ENCODE measurements at places on chromosomes 11 and 22.

GRCh38 chr11:32939866-32940265 is 47.3 kb downstream of the QSER1 start:
- DNase-seq: no peak

GRCh38 chr11:19380375-19380774 is 139.6 kb upstream of the E2F8 start:
- peak; percentile 90 for DNase-seq

DNA sequence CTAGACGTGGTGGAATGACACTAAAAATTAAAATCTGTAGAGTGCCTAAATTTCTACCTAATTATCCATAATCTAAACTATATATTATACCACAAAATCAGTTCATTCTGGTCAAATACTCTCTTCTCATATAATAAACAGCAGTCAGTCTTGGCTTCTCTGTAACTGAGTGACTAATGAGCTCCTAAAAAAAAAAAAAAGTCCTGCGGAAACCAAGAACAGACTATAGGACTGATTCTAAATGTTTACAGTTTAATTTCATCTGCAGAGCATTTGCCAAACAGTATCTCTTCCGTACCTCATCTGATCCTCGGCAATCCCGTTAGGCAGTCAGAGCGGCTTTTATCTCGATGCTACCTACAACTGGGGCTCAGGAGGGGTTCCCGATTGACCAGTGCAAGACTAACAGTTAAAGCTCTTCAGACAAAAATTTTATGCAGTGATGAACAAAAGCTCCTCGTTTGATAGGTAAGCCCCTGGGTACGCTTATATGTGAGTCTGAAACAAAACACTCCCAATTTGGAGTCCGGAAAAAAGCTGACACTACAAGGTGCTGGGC is 686 bp downstream of the KIF18A start:
- peak; percentile 21 for DNase-seq

GRCh38 chr11:103544874-103545273 is 435.6 kb downstream of the DYNC2H1 start:
- DNase-seq: no peak

DNA sequence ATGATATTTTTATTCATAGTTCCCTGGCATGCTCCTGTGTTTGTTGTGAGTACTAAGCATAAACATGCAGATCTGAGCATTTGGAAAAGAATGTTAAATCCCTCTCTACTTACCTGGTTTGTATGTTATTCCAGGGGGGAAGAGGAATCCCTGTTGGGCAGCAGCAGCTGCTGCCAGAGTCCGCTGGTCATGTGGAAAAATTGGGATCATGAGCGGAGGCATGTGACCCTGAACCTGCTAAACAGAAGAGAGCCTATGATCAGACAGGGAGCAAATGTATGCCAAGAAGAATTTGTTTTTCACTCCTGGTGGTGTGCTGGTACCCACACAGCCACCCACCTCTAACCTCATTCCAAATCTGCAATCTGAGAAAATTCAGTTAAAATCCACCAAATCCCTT is 244.7 kb downstream of the SOX6 start:
- no peak for DNase-seq

GRCh38 chr22:45878051-45878781 is 98.7 kb downstream of the WNT7B start:
- no peak for DNase-seq

DNA sequence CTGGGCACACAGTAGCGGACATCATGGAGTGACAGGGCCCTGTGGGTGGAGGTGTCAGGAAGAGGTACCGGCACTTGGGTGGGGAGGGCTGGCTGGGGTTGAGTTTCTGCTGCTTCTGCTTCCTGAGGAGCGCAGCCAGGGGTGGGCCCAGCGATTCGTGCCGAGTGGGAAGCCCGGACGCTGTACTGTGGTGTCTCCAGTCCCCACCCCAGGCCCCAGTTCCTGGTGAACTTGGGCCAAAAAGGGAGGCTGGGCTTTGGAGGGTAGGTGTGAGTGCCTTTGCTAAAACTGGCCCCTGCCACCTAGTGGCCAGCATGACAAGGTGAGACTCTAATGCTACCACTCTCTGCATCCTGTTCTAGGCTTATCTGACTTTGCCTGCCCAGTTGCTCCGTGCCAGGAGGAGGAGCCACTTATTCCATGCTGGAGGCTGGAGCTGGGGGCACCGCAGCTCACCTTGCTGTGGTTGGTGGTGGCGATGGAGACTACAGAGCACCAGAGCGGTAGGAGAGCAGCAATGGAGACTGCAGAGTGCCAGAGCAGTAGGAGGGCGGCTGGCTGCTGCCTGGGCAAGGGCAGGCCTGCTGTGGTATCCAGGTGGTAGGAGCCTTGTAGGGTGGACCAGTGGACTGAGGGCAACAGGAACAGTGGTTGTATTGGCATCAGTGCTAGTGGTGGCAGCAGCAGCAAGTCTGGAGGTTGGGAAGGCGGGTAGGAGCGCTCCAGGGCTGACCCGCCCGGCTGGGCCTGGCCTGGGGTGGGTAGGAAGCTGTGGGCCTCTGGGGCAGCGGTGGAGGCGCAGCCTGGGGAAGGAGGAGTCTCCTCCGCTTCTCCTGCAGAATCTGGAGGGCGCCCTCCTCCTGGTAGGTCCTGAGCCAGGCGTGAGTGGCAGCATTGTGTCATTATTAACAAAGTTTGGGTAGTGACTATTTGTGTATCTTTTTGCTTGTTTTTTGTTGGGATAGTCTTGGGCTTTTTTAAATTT is 2.2 kb upstream of the RFPL2 start:
- DNase-seq: no peak

GRCh38 chr11:11397036-11397415 is 44.0 kb upstream of the CSNK2A3 start:
- no peak for DNase-seq

GRCh38 chr11:65506290-65506771 is 7.5 kb downstream of the MALAT1 start:
- DNase-seq: no peak

DNA sequence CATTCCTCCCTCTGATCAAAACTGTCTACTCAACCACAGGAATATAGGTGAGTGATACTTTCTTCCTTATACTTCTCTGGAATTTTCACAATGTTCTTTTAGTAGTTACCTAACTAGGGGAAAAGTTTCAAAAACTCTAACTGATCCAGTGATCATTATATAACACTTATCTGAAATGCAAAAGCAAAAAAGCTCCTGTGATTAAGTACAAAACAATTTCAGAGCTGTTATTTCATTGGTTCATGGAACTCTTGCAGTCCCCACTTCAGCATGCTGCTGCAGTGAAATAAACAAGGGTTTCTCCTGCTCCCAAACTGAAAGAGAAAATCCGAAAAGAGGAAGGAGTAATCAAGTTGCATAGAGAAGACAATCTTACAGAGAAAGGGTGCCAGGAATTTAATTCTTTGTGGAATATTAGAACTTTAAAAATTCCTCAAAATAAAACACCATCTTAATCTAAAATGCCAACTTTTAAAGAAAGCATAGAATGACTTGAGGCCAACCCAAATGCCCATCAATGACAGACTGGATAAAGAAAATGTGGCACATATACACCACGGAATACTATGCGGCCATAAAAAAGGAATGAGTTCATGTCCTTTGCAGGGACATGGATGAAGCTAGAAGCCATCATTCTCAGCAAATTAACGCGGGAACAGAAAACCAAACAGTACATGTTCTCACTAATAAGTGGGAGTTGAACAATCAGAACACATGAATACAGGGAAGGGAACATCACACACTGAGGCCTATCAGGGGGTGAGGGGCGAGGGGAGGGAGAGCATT is 20.3 kb downstream of the PPP2R1B start:
- peak; percentile 55 for DNase-seq

- DNase-seq: no peak
Measured at GRCh38 chr11:18010977-18011586, 1.8 kb downstream of the SERGEF start.

- no peak for DNase-seq
Measured at GRCh38 chr11:102306048-102306597, 11.2 kb upstream of the BIRC3 start.

- DNase-seq: no peak
Measured at GRCh38 chr11:94749369-94749768, 18.8 kb upstream of the AMOTL1 start.

- DNase-seq: peak; percentile 97
Measured at GRCh38 chr11:1772270-1773130, 8.8 kb upstream of the CTSD start.

DNA sequence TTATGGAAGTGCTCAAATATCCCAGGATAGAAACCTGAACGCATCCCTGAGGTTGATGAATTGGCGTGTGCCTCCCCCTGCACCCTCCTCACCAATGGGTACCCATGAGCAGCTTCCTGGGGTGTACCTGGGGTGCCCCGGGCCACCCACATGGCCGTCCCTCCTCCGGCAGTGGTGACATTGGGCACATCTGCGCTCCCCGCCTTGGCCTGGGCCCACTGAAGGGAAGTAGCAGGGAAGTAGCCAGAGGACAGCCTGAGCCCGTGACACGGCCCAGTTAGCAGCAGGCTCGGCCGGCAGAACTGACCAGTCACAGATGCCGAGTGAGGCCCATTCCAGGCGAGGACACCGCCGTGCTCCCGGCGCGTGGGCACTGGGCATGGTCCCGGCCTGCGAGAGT is 16.7 kb downstream of the MRPL23 start:
- DNase-seq: no peak

DNA sequence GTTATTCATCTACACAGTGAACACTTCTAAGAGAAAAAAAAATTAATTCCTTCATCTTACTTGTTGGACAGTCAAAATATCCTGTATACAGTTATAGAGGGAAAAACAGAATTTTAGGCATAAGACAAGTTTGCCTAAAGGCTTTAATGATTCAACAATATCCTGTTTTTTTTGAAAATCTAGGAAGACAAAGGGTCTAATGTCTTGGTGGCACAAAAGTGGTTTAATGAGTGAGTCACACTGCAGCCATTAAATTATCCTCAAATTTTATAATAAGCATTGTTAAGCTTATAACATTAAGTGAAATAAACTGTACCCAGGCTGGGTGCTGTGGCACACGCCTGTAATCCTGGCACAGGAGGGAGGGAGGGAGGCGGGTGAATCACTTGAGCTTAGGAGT is 72.9 kb downstream of the GAB2 start:
- DNase-seq: no peak

DNA sequence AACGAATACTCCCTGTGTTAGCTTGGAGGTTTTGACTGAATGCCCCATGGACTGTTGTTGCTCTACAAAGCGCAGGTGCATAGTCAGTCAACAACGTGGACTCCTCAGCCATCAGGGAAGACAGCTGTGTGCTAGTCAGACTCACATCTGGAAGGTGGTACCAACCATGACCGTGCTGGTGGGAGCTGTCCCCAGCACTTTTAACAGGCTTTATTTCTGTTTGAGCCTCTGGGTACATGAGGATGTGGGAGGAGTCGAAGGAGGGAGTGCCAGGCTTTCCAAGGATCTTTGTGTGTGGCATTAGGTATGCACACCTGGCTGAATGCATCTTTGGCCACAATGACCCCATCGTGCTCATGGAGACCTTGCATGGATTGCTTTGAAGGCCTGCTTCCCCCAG is 6.6 kb downstream of the RASSF10 start:
- DNase-seq: no peak

- DNase-seq: no peak
Measured at GRCh38 chr11:65790104-65790901, 3.4 kb downstream of the OVOL1 start.

DNA sequence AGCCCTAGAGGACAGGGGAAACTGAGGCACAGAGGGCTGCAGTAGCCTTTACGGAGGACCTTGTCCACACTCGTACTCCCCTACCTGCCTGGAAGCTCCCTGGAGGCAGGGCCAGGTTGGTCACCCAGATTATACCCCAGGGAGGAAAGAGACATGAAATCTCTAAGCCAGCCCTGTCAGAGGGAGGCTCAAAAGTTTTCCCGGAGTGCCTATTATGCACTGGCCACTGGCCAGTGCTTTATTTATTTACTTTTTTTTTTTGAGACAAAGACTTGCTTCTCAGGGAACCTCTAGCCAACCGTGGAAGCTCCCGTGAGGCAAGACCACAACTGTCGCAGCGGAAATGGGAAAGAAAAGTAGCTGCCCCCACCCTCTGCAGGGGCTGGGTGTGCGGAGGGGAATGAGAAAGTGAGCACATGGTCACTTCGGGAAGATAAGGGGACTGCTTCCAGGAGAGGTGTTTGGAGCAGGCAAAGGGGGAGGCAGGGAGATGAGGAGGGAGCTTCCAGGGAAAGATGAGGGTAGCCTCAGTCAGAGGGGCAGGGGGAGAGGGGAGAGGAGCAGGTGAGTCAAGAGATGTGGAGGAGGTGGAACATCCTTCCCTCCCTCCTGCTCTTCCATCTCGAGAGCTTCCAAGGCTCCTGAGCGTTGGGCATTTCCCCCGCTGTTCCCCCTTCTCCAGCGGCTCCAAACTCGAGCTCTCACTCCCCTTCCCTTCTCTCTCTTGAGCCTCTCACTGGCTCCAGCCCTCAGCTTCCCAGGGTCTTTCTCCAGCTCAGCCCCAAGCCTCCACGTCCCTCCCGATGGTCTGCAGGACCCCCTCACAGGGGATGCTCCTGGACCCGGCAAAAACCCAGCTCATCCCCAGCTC is 4.3 kb downstream of the IL2RB start:
- no peak for DNase-seq
